ENCODE measurements at places on chromosomes 2 and 18. TPM values are rescaled to one million over a fixed set of nuclear protein-coding genes. Genes with fewer than 3 reads are reported as not detected.
A peak's percentile ranks its signal among the peaks of the same experiment; 100 is the strongest.

Gene LDLRAD4
- 23.9 TPM for total RNA-seq

Gene HOXD13
- total RNA-seq = 0.07 TPM

Gene SERPINB10
- not detected for total RNA-seq

Gene MYCN
- 48.4 TPM for total RNA-seq

Gene KYNU
- total RNA-seq = 1.9 TPM

Gene SANBR
- 7.5 TPM for total RNA-seq

Gene DDX18
- 91.3 TPM for total RNA-seq

Gene ALPI
- total RNA-seq = not detected

DNA sequence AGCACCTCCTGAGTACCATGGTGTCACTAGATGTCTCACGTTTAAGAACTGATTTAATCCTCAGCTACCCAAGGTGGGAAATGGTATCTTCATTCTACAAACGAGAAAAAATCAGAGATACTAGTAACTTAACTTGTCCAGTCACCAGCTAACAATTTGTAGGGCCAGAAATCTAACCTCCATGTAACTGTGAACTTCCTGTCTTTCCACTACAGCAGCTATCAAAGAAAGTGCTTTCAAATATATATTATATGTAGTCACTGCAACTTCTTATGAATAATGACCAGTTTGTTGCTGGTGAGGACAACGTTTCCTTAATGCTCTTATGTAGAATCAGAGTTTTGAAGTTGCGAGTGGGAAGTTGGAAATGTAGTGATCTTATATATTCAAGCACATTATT is 1.9 kb downstream of the REV1 start:
- DNase-seq = no peak

GRCh38 chr18:3097082-3097481 is 84.1 kb upstream of the LPIN2 start:
- no peak for DNase-seq

DNA sequence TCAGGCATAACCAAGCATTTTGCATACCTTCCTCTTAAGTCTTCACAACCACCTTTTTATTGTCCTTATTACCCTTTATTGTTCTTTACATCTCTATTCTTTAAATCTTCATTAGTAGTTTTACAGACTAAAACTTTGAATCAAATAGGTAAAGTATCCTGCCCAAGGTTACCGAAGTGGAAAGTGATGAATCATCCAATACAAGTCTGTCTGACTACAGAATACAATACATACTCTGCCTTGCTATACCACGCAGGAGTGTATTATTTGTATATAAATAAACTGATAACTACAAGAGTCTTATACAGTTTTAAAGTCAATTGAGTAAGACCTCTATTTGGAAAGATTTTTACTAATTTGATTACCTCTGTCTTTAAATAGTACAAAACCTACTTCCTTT is 196.0 kb downstream of the ZEB2 start:
- DNase-seq = no peak

DNA sequence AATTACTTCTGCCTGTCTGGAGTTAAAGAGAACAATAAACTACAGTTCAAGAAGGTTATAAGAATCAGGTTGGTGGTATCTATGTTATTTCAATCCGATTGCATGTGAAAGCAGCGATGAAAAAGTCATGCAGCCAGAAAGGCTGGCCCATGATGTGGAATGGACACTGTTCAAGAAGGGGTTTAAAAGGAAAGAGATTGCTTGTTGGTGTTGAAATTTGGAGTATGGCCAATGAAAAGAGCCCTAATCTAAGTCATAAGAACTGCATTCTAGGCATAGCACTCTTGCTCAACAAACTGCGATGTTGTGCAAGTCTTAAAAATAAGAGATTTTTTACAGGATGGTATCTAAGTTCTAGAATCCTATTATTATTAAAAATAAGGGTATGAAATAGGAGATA is 61.3 kb downstream of the EFEMP1 start:
- DNase-seq = no peak

- peak; percentile 38 for DNase-seq
Measured at GRCh38 chr2:178211460-178211859, 17.1 kb downstream of the OSBPL6 start.

GRCh38 chr2:80141007-80141726 is 163.4 kb downstream of the LRRTM1 start:
- DNase-seq = no peak

DNA sequence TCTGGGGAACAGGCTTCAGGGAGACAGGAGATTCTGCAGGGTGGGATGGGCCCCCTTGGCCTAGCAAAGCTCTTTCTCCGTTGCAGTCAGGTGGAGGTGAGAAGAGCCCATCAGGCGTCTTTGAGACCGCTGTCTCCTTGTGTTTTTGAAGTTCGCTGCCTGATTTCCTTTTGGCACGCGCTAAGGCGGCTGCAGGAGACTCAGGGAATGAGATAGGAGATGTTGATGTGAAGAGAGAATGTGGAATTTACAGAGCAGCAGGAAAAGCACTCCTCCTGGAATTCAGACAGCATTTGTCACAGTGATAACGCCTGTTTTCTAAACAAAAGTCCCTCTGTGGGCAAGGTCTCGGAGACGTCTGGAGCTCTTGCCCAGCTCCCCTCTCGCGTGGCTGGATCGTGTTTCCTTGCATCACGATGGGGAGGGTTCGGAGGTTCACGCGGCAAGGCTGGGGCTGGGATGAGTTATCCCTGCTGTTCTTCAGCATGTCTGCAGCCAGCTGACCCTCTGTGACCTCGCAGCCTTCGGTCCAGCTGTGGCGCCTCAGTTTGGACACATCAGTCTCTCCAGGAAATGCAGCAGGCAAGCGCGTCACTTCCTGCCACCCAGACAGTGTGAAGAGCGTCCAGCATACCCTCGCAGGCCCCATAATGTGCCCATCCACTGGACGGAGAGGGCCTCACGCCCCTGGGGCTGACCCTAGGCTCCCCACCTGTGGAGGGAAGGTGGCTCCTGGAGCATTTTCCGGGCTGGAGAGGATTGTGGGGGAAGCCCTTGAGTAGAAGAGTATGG is 30.2 kb downstream of the GLI2 start:
- peak; percentile 68 for DNase-seq

- peak; percentile 80 for DNase-seq
Measured at GRCh38 chr2:237859533-237860272, at the start of gene RAMP1. Gene RAMP1 (plus strand): TSS chr2:237859623. CDS start chr2:237859676, 53 bp downstream.

DNA sequence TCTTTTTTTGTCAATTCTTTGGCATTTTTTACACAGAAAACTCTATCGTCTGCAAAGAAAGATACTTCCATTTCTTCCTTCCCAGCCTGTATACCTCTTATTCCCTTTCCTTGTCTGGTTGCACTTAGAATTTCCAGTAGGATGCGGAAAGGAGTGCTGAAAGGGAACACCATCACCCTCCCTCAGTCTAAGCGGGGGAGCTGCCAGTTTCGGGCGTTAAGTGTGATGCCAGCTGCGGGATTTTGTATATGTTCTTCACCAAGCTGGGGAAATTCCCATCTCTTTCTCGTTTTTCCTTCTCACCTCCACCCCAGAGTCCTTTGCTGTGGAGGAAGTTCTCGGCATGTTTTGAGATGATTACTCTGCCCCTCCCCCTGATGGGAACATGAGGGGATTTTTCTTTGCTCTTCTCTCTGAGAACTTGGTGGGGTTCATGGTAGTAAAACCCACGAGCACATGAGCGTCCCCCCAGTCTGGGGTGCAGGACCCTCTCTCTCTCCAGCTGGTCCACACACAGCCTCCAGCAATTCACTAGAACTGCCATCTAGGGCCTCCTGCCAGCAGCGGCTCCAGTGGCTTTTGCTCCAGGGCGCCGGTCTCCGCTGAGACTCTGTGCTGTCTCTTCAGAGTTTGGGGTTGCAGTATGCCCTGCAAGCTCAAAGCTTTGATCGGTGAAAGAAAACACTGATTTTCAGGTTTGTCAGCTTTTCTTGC is 15.5 kb downstream of the AQP12A start:
- no peak for DNase-seq

- peak; percentile 60 for DNase-seq
Measured at GRCh38 chr18:79799619-79800370, 2.1 kb downstream of the KCNG2 start.

- DNase-seq = peak; percentile 2
Measured at GRCh38 chr2:121289271-121289670, 4.3 kb upstream of the TFCP2L1 start.

DNA sequence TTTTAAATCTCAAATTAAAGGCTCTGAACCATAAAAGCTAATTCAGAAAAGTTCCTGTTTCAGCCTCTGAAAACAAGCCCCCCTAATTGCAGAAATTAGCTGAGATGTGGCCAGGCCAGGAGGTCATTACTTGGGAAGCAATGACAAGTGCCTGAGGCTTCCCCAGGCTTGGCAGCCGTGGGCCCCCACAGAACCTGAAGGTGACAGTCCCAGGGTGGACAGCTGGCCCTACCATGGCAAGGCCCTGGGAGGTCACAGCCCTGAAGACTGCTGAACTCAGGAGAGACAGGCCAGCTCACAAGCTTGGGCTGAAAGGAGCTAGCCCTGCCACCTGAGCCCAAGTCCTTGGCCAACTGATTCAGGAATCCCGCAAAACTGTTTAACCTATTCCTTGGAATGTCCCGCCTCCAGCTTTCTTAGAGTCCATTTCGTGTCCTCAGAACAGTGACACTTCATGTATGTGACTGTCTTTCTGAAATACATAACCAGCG is 54.3 kb upstream of the PKDCC start:
- no peak for DNase-seq

- no peak for DNase-seq
Measured at GRCh38 chr2:188199716-188200128, 92.0 kb upstream of the GULP1 start.

DNA sequence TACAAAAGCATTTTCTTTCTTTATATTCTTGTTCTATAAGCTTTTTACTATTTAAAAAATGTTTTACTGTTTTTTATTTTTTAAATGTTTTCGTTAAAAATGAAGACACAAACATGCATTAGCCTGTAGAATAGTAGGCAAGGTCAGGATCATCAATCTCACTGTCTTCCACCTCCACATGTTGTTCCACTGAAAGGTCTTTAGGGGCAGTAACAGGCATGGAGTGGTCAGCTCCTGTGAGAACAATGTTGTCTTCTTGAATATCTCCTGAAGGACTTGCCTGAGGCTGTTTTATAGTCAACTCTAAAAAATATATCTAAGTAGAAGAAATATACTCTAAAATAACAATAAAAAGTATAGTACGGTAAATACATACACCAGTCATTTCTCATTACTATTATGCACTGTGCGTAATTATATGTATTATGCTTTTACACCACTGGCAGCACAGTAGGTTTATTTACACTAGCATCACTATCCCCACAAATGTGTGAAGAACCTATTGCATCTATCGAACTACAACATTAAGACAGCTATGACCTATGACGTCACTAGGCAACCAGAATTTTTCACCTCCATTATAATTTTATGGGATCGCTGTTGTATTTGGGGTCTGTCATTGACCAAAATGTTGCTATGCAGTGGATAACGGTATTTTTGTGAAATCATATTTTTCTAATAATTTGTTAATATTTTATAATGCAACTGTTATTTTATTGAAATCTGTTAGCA is 764.3 kb downstream of the METTL4 start:
- no peak for DNase-seq

- no peak for DNase-seq
Measured at GRCh38 chr18:7596147-7596546, 29.0 kb downstream of the PTPRM start.

GRCh38 chr18:65215865-65216466 is 534.8 kb upstream of the CDH7 start:
- DNase-seq = no peak

GRCh38 chr2:203510941-203511305 is 24.2 kb downstream of the RAPH1 start:
- DNase-seq = no peak
